ENCODE measurements at places on chromosomes 5 and 9.
A peak's percentile ranks its signal among the peaks of the same experiment; 100 is the strongest.

DNA sequence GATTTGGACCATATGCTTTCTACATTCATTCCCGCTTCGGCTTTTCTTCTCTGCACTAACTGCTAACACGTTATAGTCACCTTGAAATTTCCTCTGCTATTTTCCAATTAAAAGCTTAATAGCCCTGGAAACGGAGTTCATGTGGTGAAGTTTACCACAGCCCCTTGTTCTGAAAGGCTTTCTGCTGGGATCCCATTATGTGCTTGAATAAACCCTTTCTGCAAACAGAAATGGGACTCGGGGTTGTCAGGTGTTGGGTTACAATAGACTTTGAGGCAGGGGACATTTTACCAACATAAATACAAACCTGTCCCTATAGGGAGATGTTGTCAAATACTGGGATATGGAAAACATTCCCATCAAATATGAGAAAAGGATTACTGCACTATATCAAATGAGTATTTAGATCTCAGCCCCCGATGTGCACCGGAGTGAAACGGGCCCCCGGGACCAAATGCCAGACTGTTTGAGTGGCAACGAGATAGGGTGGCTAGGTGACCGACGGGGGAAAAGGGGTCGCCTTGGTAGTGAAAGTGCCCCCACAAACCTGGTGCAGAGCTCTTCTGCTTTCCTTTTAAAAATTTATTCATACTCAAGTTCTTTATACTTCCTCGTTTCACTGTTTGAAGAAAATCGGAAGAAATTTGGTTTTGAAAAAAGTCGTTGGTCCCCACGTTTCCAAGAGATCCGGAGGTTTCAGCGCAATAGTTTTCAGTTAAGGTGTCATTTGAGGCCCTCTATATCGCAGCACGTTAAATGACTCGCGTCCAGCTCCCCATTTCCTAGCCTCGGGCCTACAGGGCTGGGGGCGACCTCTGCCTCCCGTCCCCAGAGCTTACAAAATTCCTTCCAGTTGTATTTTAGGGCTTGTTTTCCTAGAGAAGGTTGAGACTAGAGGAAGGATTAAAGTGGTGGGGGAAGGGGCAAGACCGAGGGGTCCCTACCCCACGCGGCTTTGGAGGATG lies 2.1 kb upstream of the DMRT3 start:
- DNase-seq, result no peak

DNA sequence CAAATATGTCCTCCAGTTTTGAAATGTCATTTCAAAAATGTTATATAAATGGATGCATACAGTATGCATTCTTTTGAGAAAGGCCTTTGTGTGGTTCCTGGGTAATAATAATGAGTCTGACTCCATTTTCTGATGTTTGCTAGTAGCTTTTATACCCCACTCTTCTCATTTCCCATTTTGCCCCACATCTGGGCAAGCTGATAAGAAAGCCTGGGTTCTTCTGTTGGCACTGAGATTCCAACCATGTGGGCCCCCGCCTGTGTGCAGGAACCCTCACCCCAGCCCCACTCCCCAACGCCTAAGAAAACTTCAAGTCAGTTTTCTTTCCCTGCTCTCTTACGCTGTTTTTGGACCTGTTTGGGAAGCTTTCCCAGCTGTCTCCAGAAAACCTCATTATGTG lies 89.4 kb downstream of the SNX18 start:
- no peak for DNase-seq

GRCh38 chr9:95313010-95313498 lies 4.5 kb downstream of the FANCC start:
- peak; percentile 47 for DNase-seq

- DNase-seq, result no peak
Measured at GRCh38 chr9:128124451-128124850, 3.1 kb downstream of the PTGES2 start.

GRCh38 chr5:78234804-78235203 lies 59.7 kb downstream of the AP3B1 start:
- no peak for DNase-seq

DNA sequence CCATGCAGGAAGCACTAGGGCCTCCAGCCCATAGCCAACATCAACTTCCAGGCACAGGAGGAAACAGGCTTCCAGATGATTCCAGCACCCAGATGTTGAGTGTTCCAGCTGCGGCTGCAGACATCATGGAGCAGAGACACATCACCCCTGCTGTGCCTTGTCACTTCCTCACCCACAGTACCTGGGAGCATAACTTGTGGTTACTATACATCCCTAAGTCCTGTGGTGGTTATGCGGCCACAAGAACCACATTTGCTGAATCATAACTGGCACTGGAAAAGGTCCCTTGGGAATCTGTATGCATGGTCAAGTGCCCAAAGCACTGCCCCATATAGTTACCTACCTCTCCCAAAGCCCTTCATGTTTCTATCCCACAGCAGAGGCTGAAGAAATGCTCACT lies 56.6 kb downstream of the WHRN start:
- no peak for DNase-seq

- DNase-seq, result no peak
Measured at GRCh38 chr9:137224830-137225694, at the start of gene CYSRT1. CYSRT1 (plus strand) TSS chr9:137225174; CDS start chr9:137225622, 448 bp downstream.

- no peak for DNase-seq
Measured at GRCh38 chr5:133387621-133388020, 224.7 kb downstream of the FSTL4 start.

GRCh38 chr9:123003466-123003865 lies 30.0 kb upstream of the GPR21 start:
- DNase-seq, result no peak

DNA sequence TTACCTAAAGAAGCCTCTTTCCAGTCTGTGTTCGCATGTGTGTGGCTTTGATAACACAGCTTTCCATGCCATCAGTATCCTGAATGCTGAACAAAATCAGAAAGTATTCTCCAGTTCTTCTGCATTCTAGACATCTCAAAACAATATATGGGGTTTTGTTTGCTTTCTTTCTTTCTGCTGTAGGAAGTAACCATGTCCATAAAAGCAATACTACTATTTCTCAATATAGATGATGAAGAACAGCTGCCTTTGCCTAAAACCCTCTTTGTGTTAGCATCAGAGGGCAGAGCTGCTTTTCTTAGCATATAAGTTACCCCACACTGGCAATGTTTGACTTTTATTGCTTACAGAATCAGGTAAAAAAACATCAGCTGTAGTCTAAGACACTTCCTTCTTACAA lies 963.6 kb downstream of the CDH12 start:
- DNase-seq, result no peak

DNA sequence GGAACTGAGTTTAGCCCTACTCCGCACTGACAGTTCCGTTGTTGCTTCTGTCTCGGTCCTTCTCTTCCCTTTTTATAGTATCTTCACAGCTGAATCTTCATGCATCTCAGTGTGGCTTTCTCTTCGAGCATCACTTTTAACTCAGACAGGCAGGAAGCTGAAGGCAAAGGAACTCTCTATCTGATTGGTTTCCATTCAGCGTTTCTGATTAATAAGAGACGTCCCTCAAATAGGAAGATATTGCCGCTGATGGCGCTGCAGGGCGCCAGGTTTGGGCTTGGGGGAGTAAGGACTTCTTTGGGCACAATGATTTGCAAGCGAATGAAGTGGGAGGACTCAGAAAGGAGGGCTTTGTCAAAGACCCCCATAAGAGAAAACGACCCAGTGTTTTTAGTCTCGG lies at the start of gene CDH9:
CDH9 (minus strand) TSS at position 111 of the 400 bp plus-strand sequence. CDS start 50,253 bp downstream, outside the sequence.
- DNase-seq, result no peak

DNA sequence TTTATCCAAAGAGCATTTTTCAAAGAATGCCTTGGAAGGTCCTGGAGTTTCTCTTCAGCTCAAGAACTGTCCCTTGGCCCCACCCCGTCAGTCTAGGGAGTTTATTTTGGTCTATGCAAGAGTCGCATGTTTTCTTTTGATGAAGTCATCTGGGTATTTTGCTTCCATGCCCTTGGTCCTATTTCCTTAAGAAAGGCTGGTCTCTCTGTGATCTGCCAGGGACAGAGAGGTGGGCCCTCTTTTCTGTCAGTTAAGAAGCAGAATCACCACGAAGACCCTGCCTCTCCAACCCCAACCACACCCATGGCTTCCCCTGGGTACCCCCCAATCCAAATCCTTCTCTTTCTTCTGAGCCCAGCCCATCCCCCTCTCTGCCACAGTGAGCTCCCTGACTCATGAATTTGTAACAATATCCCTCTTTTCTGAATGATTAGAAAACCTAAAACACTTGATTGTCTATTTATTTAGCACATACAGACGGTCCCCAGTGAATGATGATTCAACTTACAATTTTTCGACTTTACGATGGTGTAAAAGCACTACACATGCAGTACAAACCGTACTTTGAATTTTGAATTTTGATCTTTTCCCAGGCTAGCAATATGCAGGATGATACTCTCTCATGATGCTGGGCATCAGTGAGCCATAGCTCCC lies 163.5 kb upstream of the ADRA1B start:
- DNase-seq, result no peak

DNA sequence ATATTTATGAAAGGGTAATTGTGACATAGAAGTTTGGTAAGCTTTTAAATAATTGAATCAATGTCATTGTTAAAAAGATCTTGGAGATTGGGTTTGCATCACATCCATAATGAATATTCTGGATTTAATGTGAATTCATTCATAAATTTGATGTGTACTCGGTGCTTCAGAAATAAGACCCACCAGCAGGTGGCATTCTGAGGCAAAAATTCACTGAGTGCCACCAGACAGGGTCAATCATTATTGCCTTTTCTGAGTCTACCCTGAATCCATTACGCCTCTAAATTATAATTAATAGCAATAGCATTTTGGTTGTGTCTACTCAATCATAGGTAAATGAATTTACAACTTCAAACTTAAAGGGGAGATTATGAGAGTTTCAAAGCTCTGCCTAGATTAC lies 1.0 kb downstream of the TRPC7 start:
- DNase-seq, result no peak

DNA sequence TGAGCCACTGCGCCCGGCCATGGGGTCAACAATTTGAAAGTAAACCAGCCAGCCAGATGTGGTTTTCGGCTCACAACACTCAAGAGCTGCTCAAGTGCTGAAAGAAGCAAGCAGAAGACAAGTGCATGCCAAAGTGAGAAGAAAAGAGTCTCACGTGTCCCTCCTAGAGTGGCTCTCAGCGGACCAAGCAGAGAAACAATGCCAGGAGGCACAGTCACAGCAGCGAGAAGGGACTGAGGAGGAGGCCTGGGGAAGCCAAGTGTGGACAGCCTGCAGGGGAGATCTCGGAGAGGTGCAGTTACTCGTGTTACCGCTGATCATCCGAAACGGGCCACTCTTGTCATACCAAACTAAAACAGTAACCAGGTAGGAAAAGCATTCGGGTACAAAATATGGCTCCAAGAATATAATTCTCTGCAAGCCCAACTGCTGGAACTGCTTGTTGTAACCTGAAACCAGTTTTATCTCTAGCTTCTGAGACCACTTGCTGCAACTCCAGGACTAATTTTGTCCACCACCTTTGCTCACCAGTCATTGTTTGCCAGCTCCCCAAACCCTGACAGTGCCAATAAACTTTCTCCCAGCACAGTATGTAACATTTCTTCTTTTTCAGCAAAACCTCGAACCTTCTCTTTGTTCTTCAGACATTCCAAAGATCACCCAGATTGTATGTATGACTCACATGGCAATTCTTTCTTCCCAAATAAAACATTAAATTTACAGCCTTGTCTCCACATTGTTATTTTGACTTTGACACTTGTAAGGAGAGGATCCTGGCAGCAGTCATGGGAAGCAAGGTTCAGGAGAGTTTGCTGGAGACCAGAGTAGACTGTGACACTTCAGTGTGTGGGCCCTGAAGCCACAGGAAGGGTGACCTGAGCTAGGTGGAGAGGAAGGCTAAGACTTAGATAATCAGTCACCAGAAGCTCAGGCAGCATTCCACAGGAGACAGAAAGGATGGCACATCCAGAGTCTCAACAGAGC lies 6.3 kb downstream of the SLC35D2 start:
- no peak for DNase-seq

DNA sequence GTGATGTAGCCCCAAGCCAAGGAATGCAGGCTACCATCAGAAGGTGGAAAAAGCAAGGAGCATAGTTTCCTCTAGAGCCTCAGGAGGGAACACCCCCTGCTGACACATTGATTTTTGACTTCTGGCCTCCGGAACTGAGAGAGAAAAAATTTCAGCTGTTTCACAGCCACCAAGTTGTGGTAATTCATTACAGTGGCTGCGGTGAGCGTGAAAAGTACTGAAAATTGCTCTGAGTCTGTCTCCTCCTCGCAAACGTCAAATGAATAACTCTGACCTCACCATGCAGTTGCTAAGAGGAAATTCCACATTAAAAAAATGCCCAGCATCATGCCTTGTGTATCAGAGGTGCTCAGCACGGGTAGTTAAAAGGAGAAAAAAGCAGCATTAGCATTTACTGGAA lies 277.9 kb upstream of the MSX2 start:
- DNase-seq, result no peak

- no peak for DNase-seq
Measured at GRCh38 chr5:123585871-123586270, 73.9 kb downstream of the CSNK1G3 start.

- no peak for DNase-seq
Measured at GRCh38 chr5:93602241-93603077, 19.4 kb downstream of the NR2F1 start.

DNA sequence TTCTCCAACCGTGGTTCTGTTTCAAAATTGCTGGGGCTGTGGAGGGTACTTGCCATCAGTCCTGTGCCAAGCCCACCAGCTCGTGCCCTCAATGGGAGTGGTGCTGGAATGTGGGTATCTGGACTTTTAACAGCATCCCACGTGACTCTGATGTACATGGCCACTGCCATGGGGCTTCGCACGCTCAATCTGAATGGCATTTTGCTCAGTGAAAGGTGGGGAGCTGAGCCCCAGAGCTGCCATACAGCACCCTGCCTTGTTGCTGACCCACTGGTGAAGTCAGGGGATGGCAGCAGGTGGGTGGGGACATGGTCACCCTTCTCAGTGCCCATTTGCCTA lies 16.6 kb upstream of the SYNPO start:
- no peak for DNase-seq

- no peak for DNase-seq
Measured at GRCh38 chr5:138954257-138955012, 79.3 kb upstream of the LRRTM2 start.

DNA sequence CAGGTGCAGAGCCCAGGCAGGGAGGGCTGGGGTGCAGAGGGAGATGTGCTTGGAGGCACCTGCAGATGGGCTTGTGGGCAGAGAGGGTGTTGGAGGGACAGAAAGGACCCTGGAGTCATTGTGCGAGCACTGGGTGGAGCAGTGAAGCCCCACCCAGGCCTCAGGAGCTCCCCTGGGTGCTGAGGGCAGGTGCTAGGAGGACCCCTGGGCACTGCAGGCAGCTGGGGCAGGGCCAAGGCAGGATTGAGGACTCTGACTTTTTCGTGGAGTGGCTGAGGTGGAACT lies 10.3 kb upstream of the SLC6A18 start:
- no peak for DNase-seq

Data from 8988T (cell line).